ENCODE measurements at places on chromosomes 6 and 20.

DNA sequence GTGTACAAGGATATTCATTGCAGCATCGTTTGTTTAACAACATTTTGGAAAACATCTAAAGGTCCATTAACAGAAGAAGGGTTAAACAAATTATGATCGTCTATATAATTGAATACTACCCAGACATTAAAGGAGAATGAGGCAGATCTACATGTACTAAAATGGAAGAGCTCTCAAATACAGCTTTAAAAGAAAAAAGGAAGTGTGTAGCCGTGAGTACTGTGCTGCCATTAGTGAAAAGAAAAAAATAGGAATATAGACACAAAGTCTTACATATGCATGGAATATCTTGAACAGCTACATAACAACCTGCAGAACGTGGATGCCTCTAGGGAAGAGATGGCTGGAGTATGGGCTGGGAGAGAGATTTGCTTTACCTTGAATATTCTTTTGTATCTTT lies 37.9 kb downstream of the PRDM1 start:
- DNase-seq = no peak

DNA sequence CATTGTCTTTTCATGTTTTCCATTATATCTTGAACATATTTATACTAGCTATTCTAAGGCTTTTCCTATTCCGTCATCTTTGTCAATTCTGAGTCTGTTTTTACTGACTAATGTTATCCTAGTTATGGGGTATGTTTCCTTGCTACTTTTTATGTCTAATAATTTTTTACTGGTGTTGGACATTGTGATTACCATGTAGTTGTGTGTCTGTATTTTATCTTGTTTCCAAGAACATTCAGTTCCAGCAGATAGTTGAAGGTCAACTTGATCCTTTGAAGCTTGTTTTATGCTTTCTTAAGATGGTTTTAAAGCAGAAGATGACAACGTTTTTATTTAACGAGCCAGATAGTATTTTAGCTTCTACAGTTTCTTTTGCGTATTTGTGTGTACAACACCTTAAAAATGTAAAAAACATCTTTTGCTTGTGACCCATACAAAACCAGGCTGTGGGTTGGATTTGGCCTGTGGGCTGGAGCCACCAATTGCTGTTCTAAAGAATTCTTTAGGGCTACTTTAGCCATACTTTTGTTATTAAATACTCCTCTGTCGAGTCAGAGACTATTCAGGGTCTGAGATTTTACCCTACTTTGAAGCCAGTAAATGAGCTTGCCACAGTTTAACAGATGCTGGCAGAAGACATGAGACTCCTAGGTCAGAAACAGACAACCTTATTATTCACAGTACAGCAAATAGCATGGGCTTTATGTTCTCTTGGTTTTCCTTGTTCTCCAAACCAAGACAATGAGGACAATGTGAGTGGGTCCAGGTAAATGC lies 38.7 kb upstream of the REV3L start:
- DNase-seq = no peak

GRCh38 chr6:71139249-71139648 lies 149.4 kb upstream of the OGFRL1 start:
- no peak for DNase-seq

- no peak for DNase-seq
These were observed 1379.2 kb upstream of the DEFB115 start for GRCh38 chr20:29878281-29878741.

DNA sequence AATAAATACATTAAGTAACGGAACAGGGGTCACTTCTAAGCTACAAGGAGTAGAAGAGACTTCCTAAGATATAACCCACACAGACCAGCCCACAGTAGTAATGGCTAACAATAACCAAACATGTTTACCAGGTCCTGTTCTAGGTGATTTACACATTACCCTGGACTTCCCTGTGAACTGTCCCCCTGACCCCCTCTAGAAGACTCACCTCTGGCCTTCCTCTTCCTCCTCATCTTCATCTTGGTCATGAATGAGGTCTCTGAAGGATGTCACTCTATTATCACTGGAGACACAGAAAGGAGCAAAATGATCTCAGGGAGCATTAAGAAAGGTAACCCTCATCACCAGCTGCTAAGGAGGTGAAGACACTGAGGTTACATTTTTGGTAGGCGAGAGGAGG lies 8.7 kb downstream of the NSFL1C start:
- no peak for DNase-seq

DNA sequence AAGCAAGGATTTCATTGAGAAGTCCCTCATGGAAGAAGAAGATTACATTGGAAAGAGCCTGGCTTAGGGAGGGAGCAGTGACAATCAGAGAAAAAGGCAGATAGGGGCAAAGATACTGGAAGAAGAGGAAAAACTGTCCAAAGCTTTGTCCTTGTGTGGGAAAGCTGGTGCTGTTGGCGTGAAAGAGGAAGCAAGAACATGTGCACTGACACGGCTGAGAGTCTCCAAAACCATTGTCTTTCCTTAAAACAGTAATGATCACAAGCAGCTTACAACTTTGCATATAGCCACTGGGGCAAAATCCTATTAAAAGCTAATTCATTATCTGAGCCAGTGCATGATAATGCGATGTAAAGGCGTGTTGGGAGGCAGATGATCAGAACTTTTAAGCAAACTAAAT lies 85.1 kb upstream of the ESR1 start:
- no peak for DNase-seq

- DNase-seq = no peak
These were observed 183.7 kb downstream of the SYNE1 start for GRCh38 chr6:152453421-152453820.

GRCh38 chr20:59006864-59007664 lies at the start of gene CTSZ:
TSS of gene CTSZ (minus strand) at chr20:59007254. CDS start at chr20:59007128, 126 bp downstream.
- peak; percentile 33 for DNase-seq

Measured in central memory CD4-positive, alpha-beta T cell (primary cell).